Pancreas (tissue), 10 donors: ENCODE measurements at places on chromosomes 13 and 19. TPM values are rescaled to one million over a fixed set of nuclear protein-coding genes. Genes with fewer than 3 reads are reported as not detected.
A peak's percentile ranks its signal among the peaks of the same experiment; 100 is the strongest.

GRCh38 chr13:29100758-29101157 lies 280.6 kb downstream of the MTUS2 start:
- no peak overlapping the region for H3K27ac ChIP-seq
- no peaks in the 10 kb centered on the region for H3K27me3 ChIP-seq
- H3K36me3 ChIP-seq: no peaks in the 10 kb centered on the region
- no peaks in the 10 kb centered on the region for H3K4me1 ChIP-seq
- H3K4me3 ChIP-seq: no peak overlapping the region

- H3K36me3 ChIP-seq: no peaks in the 10 kb centered on the region
- H3K27ac ChIP-seq: peak within 1 kb of the TSS; percentile 91
- H3K4me1 ChIP-seq: peaks cover 6% of the 10 kb centered on the region
- H3K27me3 ChIP-seq: no peaks in the 10 kb centered on the region
- H3K4me3 ChIP-seq: peak within 1 kb of the TSS; percentile 94
Observed at GRCh38 chr19:6464070-6464873, at the start of gene CRB3. TSS of gene CRB3 (plus strand) at chr19:6464271. CDS start at chr19:6464702, 431 bp downstream.

DNA sequence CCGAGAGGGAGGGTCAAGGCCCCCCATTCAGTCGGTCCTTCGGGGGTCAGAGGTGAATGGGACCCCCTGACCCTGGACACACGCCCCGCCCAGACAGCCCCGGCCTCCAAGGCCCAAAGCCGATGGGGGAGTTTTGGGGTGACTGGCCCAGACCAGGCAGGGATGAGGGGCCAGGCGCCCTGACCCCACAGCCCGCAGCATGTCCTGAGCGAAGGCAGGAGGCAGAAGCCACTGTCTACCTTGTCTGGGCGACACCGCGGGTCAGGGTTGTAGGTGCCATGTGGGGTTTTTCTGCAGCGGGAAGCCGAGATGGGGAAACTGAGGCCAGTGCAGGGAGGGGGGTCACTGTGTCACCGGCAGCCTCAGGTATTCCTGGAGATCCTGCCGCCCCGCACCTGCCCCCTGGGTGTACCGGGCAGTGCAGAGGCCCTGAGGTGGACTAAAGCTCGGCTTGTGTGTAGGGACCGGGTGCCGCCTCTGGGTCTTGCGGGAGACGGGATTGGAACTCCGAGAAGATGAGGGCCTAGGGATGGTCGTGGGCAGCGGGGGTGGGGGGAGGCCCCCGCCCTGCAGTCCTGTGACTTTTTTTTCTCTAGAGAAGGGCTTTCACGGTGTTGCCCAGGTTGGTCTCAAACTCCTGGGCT lies 8.5 kb downstream of the ARID3A start:
- DNase-seq: no peak
- H3K36me3 ChIP-seq: no peaks in the 10 kb centered on the region
- H3K4me3 ChIP-seq: no peak overlapping the region
- peaks cover 16% of the 10 kb centered on the region for H3K4me1 ChIP-seq
- peak overlapping the region; percentile 68 for H3K27ac ChIP-seq

PSG6 gene
- not detected for total RNA-seq

GRCh38 chr13:88729605-88730004 lies 1058.4 kb downstream of the SLITRK5 start:
- no peak overlapping the region for H3K27ac ChIP-seq
- H3K27me3 ChIP-seq: no peaks in the 10 kb centered on the region
- no peaks in the 10 kb centered on the region for H3K36me3 ChIP-seq
- no peak for DNase-seq
- H3K4me3 ChIP-seq: no peak overlapping the region

DNA sequence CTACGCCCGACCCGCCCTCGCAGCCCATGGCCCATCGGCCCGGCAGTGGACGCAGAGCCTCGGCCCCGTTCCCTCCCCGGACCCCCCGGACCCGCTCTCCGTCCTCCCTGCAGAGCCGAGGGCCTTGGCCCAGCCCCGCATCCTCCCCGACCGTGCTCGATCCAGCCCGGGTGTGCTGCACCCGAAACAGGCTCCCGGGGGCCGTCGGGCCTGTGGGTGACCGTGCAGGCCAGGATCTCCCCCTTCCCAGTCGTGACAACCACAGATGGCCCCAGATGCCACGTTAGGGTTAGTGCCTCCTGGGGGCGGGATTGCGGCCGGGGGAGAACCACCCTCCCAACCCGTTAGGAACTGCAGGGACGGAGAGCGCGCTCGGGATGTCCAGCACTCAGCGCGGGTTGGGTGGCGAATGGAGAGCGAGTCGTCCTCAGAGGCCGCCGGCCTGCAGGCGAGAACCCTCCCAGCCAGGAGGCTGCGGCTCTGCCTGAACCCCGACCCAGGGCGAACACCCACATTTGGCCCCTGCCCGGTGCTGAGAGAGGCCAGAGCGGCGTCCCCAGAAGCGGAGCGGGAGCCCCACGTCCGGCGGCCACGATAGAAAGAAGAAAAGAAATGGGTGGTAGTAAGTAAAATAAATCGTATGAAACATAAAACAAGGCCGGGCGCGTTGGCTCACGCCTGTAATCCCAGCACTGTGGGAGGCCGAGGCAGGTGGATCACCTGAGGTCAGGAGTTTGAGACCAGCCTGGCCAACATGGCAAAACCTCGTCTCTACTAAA lies 6.7 kb upstream of the MADCAM1 start:
- H3K4me3 ChIP-seq: peak overlapping the region; percentile 91
- no peaks in the 10 kb centered on the region for H3K27me3 ChIP-seq
- no peak for DNase-seq
- H3K27ac ChIP-seq: peak overlapping the region; percentile 88
- H3K4me1 ChIP-seq: no peaks in the 10 kb centered on the region

DNA sequence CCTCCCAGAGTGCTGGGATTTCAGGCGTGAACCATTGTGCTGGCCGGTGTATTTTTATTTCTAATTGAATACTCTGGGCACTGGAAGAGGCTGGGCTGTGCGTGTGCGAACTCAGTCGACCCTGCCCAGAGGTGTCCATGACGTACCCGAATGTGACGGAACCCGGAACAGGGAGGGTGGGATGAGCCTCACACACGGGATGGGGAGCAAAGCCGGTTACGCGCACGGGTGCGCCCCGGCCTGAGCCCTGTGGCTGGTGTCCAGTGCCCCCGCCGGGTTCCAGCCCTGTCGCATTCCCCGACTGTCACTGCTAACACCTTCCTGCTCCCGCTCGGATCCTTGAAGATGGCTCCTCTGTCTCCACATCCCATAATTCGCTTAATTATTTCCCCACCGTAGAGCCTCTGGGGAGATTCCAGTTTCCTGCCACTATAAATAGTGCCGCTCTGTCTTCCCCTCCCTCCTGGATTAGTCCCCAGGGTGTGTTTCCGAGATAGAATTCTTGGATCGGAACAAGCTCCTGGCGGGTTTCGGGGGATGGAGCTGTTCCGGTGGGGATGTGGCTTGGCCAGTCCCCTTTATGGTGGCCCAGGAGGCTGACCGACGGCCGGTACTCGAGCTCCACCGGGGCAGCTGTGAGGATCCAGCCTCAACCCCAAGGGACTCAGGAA lies 22.0 kb downstream of the SBNO2 start:
- H3K4me3 ChIP-seq: no peak overlapping the region
- H3K27ac ChIP-seq: no peak overlapping the region
- H3K4me1 ChIP-seq: peaks cover 8% of the 10 kb centered on the region
- no peaks in the 10 kb centered on the region for H3K27me3 ChIP-seq
- no peak for DNase-seq

- H3K27ac ChIP-seq: no peak overlapping the region
- no peaks in the 10 kb centered on the region for H3K27me3 ChIP-seq
- no peaks in the 10 kb centered on the region for H3K36me3 ChIP-seq
- H3K4me3 ChIP-seq: no peak overlapping the region
- H3K4me1 ChIP-seq: peaks cover 6% of the 10 kb centered on the region
- no peak for DNase-seq
Observed at GRCh38 chr13:98656223-98656622, 79.3 kb upstream of the STK24 start.

SERTAD1 gene
- total RNA-seq: 3.1 TPM

OR7C1 gene
- total RNA-seq: not detected

DNA sequence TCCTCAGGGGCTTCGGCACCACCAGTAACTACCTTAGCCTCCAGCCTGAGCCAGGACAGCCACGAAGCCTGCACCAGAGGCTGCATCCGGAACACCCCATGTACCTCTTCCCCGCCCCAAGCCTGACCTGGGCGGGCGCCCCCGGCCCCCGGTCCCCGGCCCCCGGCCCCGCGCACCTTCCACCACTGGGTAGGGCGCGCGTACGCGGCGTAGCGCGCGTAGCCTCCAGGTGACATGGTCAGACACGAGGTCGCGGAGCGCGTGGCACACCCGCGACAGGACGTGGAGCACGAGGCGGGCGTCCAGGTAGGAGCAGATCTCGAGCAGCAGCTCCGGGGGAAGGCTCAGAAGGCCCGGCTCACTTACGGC lies 450 bp downstream of the FBXW9 start:
- no peak for DNase-seq
- no peaks in the 10 kb centered on the region for H3K27me3 ChIP-seq
- H3K27ac ChIP-seq: no peak overlapping the region
- H3K4me1 ChIP-seq: peaks cover 6% of the 10 kb centered on the region

DNA sequence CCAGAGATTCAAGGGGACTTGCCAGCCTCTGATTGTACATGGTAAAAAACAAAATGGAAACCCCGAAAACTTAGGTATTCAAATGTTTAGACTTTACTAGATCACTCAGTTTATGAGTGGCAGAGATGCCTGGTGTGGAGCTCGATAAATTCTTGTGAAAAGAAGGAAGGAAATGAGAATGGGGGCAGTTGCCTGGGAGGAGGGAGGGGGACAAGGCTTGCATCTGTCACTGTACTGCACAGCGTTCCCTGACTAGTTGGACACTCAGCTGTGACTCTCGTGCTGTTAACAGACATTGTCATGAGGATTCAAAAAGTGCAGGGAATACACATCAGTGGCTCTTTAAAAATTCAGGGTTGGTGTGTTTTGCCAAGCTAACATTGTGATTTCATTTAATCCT lies 232.9 kb downstream of the ZIC5 start:
- no peak overlapping the region for H3K4me3 ChIP-seq
- DNase-seq: no peak
- no peaks in the 10 kb centered on the region for H3K4me1 ChIP-seq
- H3K27ac ChIP-seq: no peak overlapping the region
- no peaks in the 10 kb centered on the region for H3K27me3 ChIP-seq

MEIS3 gene
- total RNA-seq: 1.4 TPM

DNA sequence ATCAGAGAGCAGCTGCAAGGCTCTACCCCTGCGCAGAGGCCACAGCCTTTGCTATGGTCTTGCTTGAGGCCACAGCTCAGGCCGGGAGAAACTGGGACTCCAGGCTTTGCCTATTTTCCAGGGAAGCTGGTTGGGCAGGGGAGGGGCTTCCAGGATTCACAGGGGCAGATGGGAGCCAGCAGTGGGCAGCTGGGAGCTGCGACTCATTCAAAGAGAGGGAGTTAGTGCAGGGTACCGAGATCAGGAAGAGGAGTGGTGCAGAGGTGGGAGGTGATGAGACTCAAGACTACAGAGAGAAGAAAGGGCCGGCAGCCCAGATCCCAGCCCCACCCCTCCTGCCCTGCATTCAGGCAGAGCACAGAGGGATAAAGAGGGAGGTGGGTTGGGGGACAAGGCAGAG lies 12.1 kb downstream of the ADGRE5 start:
- H3K4me3 ChIP-seq: no peak overlapping the region
- no peaks in the 10 kb centered on the region for H3K27me3 ChIP-seq
- H3K27ac ChIP-seq: no peak overlapping the region
